Mammary epithelial cell (primary cell): ENCODE measurements at places on chromosomes 12 and 14. TPM values are rescaled to one million over a fixed set of nuclear protein-coding genes. Genes with fewer than 3 reads are reported as not detected.

Gene P2RX2
- not detected in 2 replicates for total RNA-seq

Gene BMP4
- 0.69 and 1.9 TPM in 2 replicates for total RNA-seq

Gene KRT75
- 26.5 TPM for total RNA-seq

Gene SPIC
- total RNA-seq, result not detected in 2 replicates

Gene SELPLG
- total RNA-seq, result 0.50 TPM

Gene KSR2
- total RNA-seq, result 0.05 and 0.08 TPM in 2 replicates

Gene OSGEP
- total RNA-seq, result 22.6 and 26.5 TPM in 2 replicates

Gene IFNG-AS1
- not detected in 2 replicates for total RNA-seq

Gene KCNK10
- under 0.01 TPM for total RNA-seq

Gene GLI1
- 1.4 and 2.5 TPM in 2 replicates for total RNA-seq

Gene SERPINA3
- 998 TPM for total RNA-seq

Gene INHBC
- 0.14 TPM in 1 of 2 replicates, not detected in the other for total RNA-seq

Gene CD4
- total RNA-seq, result 0.96 and 1.8 TPM in 2 replicates

Gene PTPRR
- total RNA-seq, result not detected

Gene SERPINA10
- not detected in 2 replicates for total RNA-seq

Gene CLEC1A
- total RNA-seq, result not detected in 2 replicates
